ENCODE measurements at places on chromosomes 2 and 18.

DNA sequence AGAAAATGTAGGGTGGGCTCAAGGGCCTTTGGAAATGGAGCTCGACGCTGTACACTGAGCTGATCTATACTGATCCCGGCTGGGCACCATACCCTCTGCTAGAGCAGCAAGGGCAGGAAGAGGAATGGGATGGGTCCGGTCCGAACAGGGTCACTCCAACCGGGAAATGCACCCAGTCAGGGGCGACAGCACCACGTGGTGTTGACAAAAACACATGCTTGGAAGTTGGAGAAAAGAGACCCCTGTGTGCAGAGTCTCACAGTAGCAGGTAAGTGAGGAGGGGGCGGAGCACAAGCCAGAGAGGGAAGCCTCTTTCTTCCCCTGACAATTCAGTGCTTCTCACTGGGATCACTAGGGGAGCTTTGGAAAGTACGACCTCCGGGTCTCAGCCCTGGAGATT is 84.1 kb upstream of the ASB18 start:
- DNase-seq: no peak

DNA sequence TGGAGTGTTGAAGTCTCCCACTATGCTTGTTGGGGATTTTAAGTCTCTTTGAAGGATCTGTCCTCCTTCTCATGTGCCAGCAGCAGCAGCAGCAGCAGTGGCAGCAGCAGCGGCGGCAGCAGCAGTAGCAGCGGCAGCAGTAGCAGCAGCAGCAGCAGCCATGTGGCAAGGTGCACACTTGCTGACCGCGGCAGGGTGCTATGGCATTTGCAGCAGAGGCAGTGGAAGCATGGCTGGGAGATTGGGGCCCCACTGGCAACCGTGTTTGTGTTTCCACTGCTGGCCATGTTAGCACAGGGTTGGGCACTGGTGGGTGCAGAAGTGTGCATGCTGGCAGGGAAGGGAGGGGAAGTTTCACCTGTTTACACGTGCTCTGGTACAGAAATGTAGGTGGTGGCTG is 280.1 kb downstream of the NUP35 start:
- no peak for DNase-seq

DNA sequence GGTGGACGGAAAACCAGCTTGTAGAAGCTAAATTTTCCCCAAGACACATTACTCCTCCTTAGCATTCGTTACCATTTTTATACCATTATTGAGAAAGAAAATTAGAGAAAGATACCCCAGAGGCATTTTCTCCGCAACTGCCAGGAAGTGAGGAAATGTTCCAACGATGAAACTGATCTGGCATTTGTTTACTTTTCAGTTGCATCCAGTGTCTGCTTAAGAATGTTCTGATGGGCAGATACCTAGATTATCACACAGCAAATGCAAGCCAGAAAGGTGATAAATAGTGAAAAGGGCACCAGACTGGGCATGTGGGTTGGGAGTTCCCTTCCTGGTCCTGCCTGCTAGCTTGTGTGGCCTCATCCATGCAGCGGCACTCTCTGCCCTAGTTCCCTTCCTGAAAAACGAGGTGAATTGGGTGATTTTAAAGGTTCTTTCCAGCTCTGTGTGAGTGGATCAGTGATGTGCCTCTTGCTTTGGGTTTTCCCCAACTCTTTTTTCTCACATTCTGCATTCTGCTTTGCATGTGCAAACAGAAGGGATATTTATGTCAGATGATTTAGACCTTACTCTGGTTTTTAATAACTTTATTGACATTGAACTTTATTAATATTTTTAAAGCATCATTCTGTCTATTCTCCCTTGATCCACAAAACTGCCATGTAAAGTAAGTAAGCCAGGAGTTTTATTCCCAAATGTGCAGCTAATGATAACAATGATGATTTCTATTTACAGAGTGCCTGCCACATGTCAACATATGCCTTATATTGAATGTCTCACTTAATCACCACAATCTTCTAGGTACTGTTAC is 139.6 kb downstream of the INSIG2 start:
- no peak for DNase-seq

- DNase-seq: no peak
Measured at GRCh38 chr18:65567372-65567771, 183.4 kb upstream of the CDH7 start.

DNA sequence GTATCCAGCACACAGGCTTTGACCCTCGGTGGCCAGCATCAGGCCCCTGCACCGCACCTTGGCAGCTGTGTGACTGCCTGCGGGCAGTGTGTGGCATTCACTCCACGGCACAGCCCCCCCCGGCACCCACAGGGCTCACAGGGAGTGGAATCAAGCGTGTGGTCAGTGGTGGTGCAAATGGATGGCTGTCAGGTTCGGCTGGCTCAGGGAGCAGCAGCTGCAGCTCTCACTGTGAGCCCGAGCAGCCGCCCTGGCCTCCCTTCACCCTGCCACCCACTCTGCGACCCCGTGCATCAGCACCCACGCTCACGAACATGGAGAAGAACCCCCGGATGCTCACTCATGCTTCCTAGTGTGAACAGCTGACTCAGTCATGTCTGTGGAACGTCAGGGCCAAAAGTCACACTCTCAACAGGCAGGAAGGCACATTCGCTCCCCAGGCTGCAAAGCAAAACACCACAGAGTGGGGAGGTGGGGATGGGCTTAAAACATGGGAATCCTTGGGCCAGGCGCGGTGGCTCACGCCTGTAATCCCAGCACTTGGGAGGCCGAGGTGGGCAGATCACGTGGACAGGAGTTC is 41.5 kb upstream of the GPC1 start:
- DNase-seq: no peak

GRCh38 chr18:57833441-57834101 is 30.5 kb upstream of the ATP8B1 start:
- no peak for DNase-seq

DNA sequence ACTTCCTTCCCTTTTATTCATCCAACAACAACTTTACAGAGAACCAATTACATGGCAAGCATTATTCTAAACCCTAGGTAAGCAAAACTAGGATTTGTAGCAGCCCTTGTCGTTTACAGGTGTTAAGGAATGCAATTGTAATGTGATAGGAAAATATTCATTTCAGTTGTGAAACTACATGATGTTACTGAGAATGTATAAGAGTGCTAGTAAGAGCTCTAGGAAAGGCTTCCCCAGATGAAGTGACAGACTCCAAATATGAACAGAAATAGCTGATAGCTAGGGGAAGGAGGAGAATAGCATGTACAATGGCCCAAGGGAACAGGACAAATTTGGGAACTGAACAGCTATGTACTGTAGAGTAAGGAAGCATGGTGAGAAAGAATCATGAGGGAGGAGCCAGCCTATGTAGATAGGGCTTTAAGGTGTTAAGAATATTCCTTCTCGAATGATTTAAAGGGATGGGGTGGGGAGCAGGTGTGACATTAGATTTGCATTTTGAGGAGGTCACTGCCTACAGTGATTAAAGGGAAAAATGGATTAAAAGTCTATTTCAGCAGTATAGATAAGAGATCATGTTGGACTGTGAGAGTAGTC is 31.7 kb downstream of the RPE start:
- DNase-seq: no peak

GRCh38 chr18:49733321-49733720 is 80.0 kb downstream of the ACAA2 start:
- DNase-seq: no peak

- no peak for DNase-seq
Measured at GRCh38 chr2:146890491-146890890, 954.3 kb upstream of the ACVR2A start.

DNA sequence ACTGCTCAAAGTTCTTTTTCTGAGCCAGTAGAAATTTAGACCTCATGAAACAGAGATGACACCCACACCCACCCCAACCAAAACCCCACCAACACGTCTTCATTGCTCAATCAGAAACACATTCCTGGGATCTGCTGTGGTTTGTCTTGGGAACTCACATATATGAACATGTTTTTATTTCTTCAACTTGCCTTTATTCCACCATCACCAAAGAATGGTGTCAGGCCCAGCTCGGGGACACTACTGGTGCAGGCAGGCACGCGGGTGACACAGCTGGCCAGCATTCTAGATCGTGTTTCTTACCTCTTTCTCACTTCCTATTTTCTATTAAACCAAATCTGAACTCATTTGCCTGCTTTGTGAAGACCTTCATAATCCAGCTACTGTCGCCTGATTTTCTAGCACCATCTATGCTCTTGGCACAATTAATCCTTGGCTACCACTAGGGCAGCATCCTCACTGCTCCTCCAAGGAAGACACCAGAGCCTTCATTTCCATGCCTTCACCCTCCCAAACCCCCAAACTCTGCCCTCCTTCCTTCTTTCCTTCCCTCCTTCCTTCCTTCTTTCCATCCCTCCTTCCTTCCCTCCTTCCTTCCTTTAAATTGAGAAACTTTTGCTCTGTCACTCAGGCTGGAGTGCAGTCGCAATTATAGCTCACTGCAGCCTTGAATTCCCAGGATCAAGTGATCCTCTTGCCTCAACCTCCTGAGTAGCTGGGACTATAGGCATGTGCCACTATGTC is 157.1 kb downstream of the BCL2 start:
- peak; percentile 40 for DNase-seq

DNA sequence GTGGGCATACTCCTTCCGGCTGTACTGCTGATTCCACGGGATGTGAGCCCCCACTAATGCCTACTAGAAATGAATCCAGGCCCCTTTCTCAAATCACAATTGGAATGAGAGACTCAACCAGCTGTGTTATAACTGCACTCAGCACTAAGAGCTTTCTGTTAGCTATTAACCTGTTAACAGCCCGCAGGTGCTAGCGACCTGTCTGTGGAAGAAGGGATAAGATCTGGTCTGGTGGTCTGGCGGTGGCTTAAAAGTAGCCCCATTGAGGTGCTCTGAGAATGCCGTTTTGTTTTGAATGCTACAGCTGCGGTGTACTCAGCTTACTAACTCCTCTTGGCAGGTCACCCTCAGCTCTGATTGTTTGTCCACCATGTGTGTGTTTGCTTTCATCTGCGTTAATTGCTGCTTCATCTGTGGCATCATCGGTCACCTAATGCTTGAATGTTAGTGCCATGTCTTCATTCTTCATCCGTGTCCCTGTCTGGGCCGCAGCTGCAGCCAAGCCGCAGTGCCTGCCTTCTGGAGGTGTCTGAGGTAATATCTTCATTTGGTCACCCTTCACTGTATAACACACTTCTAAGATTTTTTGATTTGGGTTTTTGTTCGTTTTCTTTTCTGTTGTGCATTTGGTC is 16.3 kb downstream of the RAB12 start:
- DNase-seq: no peak

- DNase-seq: peak; percentile 60
Measured at GRCh38 chr2:174606336-174606735, 8.7 kb upstream of the WIPF1 start.

DNA sequence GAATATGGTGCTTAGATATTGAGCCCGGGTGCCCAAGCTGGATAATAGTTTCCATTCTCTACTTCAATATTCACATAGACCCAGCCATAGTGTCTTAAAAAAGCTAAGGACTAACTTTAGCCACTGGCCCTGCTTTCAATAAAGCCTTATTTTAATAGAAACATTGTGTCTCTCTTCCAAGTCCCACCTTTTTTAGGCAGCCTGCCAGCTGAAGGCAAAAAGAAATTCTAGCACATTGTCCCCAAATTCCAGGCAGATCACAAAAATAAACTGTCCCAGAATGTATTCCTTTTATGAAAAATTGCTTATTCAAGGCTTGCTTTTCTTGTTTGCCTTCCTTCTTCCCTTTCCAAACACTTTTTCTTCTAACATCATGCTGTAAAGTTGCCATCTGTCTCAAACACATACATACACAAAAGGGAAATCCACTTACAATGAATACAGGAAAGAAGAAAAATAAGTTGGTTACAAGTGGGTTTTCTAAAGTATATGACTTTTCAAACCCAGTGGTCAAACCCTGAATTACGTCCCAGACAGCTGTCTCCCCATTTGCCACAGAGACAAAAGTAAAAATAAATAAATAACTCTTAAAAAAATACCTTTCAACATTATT is 778.5 kb downstream of the BCL11A start:
- DNase-seq: no peak

DNA sequence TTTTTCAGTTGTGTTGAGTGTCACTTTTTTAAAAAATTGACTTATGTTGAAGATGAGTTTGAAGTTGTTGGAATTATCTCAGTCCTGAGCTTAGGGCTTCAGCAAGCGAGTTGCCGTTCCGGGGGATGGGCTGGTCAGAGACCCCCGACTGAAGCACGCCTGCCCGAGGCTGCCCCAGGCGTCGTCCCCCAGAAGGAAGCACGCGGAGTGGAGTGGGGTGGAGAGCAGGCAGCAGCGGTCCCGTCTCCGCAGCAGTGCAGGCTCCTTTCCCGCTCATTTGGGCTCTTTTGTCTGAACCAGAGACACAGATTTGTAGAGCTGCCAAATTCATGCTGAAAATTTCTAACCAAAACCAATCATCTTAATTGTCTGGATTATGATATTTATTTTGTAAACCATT is 33.7 kb downstream of the NFATC1 start:
- no peak for DNase-seq

GRCh38 chr2:69932596-69932922 is 17.6 kb downstream of the MXD1 start:
- DNase-seq: no peak

DNA sequence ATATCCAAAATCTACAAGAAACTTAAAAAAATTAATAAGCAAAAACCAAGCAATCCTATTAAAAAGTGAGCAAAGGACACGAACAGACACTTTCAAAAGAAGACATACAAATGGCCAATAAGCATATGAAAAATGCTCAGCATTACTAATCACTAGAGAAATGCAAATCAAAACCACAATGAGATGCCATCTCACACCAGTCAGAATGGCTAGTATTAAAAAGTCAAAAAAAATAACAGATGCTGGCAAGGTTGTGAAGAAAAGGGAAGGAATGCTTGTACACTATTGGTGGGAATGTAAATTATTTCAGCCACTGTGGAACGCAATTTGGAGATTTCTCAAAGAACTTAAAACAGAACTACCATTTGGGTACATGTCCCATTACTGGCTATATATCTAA is 128.8 kb upstream of the SESTD1 start:
- no peak for DNase-seq

DNA sequence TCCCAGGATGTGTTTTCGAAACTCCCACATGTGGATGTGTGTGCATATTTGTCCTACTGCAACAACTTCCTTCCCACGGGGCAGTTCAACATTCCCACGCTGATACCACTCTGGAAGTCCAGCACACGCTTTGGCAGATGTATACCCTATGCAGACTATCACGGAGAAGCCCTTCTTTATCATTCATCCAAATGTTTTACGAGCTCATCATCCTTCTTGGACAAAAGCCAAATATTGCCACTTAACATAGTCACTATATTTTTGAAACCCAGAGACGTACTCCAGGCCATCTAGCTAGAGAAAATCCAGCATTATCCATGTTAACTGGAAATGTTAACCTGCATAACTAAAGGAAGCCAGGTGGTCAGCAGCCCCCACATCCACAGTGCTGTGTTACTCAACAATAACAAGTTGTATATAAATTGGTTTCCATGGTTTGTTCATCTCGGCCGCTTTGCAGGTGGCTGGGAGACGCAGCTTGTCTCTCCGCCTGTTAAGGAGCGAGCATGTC is 131.5 kb downstream of the ZNF532 start:
- DNase-seq: no peak

DNA sequence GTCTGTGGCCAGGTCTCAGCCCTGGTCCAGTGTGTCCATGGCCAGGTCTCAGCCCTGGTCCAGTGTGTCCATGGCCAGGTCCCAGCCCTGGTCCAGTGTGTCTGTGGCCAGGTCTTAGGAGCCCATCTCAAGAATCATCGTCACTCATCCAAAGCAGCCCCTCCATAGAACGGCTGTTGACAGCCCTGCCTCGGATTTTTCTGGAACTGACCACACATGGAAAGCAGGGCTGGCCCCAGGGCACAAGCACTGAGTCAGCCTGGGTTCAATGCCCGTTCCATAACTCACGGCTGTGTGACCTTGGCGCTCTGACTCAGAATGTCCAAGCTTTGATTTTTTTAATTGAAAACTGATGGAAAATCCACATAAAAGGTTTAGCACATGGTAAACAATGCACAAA is 59.9 kb upstream of the SNTG2 start:
- DNase-seq: no peak

GRCh38 chr2:9994462-9994861 is 43.0 kb downstream of the GRHL1 start:
- DNase-seq: no peak
